ENCODE measurements at places on chromosomes 3 and 15.

- no peak for DNase-seq
These were observed at the start of gene IL17RD for GRCh38 chr3:57164657-57165573. IL17RD (minus strand) TSS chr3:57165353; CDS start chr3:57165286, 67 bp downstream.

GRCh38 chr3:50610181-50610971 lies 1.2 kb downstream of the CISH start:
- DNase-seq, result no peak

GRCh38 chr3:187669675-187670504 lies at the start of gene SST:
SST (minus strand) TSS chr3:187670394; CDS start chr3:187670291, 103 bp downstream.
- no peak for DNase-seq

DNA sequence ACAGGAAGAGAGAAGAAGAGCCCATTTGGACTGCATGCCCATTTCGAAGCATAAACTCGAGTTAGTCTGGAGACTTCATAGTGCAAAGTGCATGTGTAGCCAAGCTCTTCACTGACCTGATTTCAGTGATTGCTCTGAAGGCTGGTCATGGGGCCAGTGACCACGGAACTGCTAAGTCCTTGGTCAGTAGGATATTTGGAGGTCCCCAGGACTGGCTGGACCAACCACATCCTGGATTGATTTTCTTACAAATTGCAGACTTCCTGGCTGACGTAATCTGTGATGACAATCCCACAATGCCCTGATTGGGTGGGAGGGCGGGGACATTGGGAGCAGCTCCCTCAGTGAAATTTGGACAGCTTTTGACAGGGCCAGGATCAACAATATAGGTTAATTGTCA lies 233.4 kb downstream of the CACNA2D3 start:
- no peak for DNase-seq

- DNase-seq, result no peak
These were observed 617.4 kb downstream of the SI start for GRCh38 chr3:164460851-164461250.

DNA sequence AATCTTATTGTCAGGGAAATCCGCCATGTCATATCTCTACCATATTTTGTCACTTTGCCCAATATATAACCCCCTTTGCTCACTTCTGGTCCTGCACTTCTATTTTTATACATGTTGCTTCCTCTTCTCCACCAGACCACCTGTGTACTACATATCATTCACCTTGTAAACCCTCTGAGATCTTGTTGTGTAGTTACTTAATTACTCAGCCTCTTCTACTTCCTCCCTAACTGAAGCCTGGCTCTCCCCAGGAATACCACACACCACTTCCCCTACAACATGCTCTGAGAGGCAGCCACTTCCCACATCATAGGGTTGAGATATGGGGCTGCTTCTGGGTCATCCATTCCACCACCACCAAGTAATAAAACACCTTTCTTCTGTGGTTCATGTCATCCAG lies 10.0 kb downstream of the HEXA start:
- no peak for DNase-seq

GRCh38 chr15:90774731-90775514 lies 57.8 kb downstream of the BLM start:
- DNase-seq, result no peak

GRCh38 chr3:112042842-112043280 lies 8.3 kb downstream of the TMPRSS7 start:
- DNase-seq, result no peak

DNA sequence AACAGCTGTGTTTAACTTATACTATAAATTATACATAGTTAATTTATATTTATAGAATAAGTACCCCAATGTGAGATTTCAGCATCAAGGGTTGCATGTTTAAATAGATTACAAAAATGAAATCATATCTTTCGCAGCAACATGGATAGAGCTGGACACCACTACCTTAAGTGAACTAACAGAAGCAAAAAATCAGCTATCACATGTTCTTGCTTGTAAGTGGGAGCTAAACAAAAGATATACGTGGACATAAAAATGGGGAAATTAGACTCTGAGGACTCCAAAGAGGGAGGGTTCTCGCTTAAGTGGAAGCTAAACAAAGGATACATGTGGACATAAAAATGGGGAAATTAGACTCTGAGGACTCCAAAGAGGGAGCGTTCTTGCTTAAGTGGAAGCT lies 626.5 kb upstream of the DPPA4 start:
- DNase-seq, result no peak

DNA sequence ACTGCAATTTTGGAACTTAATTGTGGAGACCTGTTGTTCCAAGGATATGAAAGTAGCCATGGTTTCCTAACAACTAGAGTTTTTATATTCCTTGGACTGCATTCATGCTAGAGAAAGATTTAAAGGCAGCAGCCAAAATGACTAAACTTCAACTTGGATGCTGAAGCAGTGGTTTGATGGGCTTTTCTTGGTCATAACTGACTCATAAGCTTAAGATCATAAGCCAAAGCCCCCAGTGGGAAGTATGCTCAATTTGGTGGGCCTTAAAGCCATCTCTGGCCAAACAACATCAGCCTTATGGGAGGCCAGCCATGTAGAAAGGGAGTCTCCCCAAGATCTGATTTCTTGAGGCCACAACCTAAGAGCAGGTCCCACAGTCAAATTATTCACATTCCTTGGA lies 80.2 kb downstream of the ZNF280D start:
- DNase-seq, result no peak

GRCh38 chr3:95567346-95567745 lies 1247.0 kb upstream of the EPHA6 start:
- DNase-seq, result no peak

DNA sequence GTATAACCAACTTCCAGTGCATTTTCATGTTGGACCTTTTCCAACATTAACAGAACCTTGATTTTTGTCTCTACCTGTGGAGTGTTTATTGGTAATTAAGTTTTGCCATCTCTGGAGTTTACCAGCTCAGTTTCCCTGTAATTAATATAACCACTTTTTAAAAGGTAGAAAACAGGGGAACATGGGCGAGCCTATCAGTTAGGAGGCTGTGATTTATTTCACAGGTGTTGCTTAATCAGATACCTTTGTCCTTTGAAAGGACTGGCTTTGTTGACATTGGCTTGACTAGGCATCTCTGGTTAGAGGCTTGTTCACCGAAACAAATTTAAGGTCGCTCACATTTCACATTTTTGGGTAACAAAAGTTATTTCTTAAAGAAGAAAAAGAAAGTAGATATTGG lies 622 bp downstream of the NAALADL2 start:
- DNase-seq, result no peak

DNA sequence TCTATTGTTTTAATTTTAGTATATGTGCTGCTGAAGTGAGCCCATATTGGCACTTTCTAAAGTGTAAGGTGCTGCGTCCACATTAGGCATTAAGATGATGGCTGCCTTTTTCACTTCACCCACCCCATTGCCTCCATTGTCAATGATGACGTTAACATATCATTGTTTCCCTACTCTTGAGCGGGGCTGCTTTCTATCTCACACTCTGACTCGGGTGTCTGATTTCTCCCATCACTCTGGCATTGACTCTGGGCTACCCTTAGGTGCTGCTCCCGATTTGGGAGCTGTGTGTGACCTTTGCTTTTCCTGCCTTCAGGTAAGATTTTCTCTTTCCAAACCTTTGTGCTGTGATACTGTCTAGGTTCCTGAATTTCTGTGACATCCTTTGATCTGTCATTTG lies 28.8 kb downstream of the CGNL1 start:
- DNase-seq, result no peak

DNA sequence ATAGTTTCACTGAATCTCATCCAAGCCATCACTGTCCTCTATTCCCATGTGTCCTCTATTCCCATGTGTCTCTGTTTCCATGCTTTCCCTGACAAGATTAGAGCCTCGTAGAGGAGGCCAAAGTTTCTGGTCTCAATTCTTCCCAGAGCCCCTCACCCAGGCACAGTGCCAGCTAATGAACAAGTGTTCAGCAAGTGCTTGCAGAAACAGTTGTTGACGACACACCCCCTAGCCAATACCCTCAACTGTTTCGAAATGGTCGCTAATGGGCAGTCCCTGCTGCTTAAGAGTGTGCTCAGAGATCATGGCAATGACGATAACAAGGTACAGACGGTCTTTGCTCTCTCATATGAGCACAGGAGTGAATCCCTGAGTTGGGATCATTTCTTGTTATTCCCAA lies 73.4 kb downstream of the FAM174B start:
- DNase-seq, result no peak
